H1 (cell line): ENCODE measurements at places on chromosomes 11 and 22.
A peak's percentile ranks its signal among the peaks of the same experiment; 100 is the strongest.

DNA sequence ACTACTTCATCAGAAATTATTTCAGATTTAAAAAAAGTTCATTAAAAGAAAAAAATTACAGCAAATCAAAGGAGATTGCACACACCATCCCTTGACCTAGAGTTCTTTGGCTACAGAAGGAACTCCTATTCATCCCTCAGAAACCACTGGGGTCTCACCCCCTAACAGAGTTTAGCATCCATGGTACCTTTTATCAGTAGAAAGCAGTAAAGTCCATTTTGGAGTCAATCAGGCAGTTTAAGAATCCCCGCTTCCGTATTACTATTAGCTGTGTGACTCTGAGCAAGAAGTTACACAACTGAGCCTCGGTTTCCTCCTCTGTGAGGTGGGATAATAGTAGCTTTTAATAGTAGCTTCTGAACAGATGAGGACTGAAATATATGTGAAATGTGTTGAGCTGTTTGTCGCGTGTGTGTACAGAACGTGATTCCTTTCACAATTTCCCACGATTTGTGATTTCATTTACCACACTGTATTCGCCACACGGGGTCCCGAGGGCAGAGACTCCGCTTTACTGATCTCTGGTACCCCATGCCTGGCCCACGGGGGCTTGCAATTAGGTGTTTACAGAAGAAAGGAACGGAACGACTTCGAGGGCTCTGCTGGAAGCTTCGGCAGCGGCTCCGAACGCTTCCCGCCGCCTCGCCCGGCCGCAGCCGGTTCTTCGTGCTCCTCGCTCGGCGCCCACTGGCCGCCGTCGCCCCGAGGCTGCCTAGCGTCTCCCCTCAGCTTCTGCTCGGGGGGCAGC, 72.5 kb upstream of the ZBED5 start:
- DNase-seq: no peak
- H3K27ac ChIP-seq: no peak overlapping the region
- peaks cover 9% of the 10 kb centered on the region; the same call in 1 of the 2 replicates for H3K27me3 ChIP-seq
- H3K4me1 ChIP-seq: peaks cover 14% of the 10 kb centered on the region; the same call in 1 of the 2 replicates
- H3K36me3 ChIP-seq: no peaks in the 10 kb centered on the region

DNA sequence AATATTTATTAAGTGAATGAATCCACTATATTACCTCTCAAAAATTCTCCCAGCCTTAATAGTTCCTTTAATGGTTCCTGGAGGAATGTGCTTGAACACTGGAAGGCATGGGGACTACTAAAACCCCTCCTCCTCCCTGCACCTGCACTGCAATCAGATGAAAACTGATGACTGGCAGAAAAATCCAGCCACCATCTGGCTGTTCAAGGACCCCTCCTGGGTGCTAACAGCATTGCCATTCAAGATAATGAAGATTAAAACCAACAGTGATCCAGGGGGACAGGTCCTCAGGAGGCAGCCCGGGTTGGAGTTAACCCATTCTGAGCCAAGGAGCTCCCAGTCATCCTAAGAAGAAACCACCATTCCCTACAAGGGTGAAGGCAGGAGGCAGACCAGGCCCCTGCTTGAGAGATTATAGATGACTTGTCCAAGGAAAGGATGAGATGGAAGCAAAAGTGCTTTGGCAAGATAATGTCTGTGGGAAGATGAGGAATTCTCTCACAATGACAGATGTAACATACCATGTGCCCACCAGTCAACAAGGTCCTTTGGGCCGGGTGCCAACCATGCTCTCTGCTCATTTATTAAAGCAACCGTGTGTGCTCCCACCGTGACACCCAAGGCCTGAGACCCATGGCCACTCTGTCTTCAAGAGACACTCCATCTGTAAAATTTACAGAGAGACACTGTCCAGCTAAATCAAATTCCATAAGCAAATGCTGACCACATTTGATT, 90.6 kb downstream of the LARGE1 start:
- H3K4me3 ChIP-seq: no peak overlapping the region
- no peak overlapping the region for H3K27ac ChIP-seq
- H3K27me3 ChIP-seq: no peaks in the 10 kb centered on the region
- DNase-seq: no peak

DNA sequence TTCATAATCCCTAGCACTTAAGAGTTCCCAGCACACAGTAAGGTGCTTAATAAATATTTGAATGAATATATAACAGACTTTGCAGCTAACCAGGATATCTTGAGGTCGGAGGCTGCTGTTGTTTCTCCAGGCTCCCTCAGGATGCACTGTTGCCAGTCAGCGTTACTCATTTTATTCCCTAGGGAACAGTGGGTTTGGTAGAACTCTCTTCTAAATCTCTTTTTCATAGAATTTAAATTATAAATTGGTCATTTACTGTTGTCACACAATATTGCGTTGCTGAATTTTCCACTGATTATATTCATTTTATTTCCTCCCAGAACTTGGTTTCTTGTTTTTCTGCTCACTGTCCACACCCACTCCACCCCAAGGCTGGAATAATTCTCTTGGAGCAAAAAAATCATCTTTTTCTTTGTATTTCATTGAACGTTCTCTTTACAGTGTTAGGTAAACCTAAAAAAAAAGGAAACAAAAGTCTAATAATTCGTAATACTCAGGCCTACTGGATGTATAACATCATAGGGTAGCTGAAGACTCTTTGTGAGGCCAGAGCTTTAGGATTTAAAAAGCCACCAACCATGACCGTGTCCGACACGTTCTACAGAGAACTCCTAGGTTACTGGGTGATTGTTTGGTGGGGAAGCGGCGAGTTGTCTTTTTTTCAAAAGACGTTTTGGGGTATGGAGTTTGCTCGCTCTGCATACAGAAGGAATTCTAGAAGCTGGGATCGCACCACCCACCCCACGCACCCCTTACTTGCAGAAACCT, 766 bp upstream of the CAPRIN1 start:
- no peaks in the 10 kb centered on the region for H3K27me3 ChIP-seq
- H3K27ac ChIP-seq: no peak overlapping the region
- H3K4me3 ChIP-seq: peak overlapping the region; percentile 80
- no peaks in the 10 kb centered on the region for H3K36me3 ChIP-seq

DNA sequence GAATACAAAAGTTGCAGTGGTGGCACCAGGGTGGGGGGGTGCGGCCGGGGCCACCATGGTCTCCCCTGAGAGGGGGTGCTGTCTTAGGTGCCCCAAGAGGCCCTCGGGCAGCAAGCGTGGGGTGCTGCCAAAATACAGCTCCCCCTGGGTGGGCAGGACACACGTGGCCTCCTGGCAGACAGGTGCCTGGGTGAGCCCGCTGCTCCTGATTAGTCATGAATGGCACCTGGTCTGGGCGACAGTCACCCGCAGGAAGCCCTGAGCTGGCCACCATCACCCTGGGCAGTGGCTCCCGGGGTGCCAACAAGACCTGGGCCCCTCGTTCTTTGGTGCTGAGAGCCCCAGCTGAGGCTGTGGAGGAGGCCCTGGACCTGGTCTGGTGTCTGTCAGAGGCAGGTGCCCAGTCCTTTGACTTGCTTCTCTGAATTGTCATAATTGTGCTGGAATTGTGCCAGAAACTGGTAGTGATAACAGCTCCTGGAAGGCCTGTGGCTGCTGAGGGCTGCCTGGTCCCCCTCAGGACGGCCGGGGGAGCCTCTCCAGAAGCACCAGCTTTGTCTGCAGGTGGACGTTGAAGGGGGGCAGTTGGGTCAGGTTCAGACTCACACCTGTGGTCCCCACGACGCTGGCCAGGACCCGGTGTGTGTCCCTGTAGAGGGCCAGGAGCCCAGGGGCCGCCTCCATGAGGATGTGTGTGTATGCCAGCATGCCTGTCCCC, 14.8 kb downstream of the ALG12 start:
- no peaks in the 10 kb centered on the region for H3K4me1 ChIP-seq
- DNase-seq: no peak
- H3K4me3 ChIP-seq: no peak overlapping the region
- peaks cover 17% of the 10 kb centered on the region; the same call in 1 of the 2 replicates for H3K36me3 ChIP-seq
- no peak overlapping the region for H3K27ac ChIP-seq
- no peaks in the 10 kb centered on the region for H3K27me3 ChIP-seq

GRCh38 chr11:15038963-15039362, 34.4 kb upstream of the CALCB start:
- no peak overlapping the region for H3K27ac ChIP-seq
- no peaks in the 10 kb centered on the region for H3K27me3 ChIP-seq
- no peaks in the 10 kb centered on the region for H3K36me3 ChIP-seq

GRCh38 chr11:117090111-117090706, 8.0 kb downstream of the SIK3 start:
- no peak overlapping the region for H3K4me3 ChIP-seq
- no peak overlapping the region for H3K27ac ChIP-seq
- H3K27me3 ChIP-seq: no peaks in the 10 kb centered on the region

DNA sequence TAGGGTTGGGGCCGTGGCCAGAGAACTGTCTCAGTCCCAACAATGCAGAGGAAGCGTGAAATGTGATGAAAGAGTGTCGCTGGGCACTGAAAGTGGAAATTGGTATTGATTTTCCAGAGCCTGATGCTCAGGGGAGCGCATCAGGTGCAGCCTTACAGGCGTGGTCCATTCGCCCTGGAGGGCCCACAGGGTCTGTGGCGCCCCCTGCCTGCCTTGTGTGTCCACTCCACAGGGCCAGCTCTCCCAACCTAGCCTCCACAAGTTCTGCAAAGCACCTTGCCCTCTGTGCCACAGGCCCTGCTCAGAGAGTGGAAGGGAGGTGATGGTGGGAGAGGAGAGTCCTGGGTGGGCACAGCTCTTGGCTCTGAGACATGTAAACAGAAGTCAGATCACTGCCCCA, 54.9 kb upstream of the LMO1 start:
- no peaks in the 10 kb centered on the region for H3K36me3 ChIP-seq
- no peak for DNase-seq
- no peak overlapping the region for H3K27ac ChIP-seq
- H3K27me3 ChIP-seq: no peaks in the 10 kb centered on the region
- no peak overlapping the region for H3K4me3 ChIP-seq

GRCh38 chr11:128916681-128917080, 25.5 kb downstream of the KCNJ5 start:
- no peaks in the 10 kb centered on the region for H3K4me1 ChIP-seq
- no peaks in the 10 kb centered on the region for H3K36me3 ChIP-seq
- DNase-seq: no peak
- H3K27me3 ChIP-seq: 0 out of 2 replicates have a peak, but pooled peaks cover 2% of the 10 kb centered on the region
- H3K4me3 ChIP-seq: no peak overlapping the region
- H3K27ac ChIP-seq: no peak overlapping the region

GRCh38 chr11:94058630-94059029, 37.5 kb downstream of the HEPHL1 start:
- H3K27ac ChIP-seq: no peak overlapping the region
- no peaks in the 10 kb centered on the region for H3K36me3 ChIP-seq
- no peak overlapping the region for H3K4me3 ChIP-seq
- DNase-seq: no peak
- H3K4me1 ChIP-seq: no peaks in the 10 kb centered on the region
- no peaks in the 10 kb centered on the region for H3K27me3 ChIP-seq

DNA sequence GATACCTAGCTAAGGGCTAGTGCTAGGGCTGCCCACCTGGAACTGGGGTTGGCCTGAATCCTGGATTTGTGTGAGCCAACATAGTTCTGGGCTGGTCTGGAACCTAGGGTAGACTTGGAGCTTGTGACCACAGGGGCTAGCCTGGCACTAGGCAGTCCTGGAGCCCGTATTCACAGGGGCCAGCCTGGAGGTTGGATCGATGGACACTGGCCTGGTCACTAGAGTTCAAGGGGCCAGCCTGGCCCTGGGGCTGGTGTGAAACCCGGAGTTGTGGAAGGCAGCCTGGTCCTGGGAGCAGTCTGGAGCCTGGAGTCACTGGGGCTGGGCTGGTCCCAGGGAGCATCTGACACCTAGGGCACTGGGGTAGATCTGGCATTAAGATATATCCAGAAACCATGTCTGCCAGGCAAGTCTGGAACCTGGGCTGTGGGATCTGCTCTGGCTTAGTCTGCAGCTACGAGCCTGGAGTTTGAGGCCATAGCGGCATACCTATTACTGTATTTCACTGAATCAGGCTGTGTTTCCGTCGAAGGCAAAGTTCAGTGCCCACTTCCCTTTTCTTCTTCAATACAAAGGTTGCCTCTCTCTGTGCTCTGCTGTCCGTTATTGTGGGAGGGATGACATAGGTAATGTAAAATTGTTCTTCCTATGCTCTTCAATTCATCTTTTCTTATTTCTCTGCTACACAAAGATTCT, 9.1 kb upstream of the GLYATL1B start:
- no peaks in the 10 kb centered on the region for H3K27me3 ChIP-seq
- H3K4me1 ChIP-seq: no peaks in the 10 kb centered on the region
- no peak for DNase-seq
- H3K36me3 ChIP-seq: no peaks in the 10 kb centered on the region

DNA sequence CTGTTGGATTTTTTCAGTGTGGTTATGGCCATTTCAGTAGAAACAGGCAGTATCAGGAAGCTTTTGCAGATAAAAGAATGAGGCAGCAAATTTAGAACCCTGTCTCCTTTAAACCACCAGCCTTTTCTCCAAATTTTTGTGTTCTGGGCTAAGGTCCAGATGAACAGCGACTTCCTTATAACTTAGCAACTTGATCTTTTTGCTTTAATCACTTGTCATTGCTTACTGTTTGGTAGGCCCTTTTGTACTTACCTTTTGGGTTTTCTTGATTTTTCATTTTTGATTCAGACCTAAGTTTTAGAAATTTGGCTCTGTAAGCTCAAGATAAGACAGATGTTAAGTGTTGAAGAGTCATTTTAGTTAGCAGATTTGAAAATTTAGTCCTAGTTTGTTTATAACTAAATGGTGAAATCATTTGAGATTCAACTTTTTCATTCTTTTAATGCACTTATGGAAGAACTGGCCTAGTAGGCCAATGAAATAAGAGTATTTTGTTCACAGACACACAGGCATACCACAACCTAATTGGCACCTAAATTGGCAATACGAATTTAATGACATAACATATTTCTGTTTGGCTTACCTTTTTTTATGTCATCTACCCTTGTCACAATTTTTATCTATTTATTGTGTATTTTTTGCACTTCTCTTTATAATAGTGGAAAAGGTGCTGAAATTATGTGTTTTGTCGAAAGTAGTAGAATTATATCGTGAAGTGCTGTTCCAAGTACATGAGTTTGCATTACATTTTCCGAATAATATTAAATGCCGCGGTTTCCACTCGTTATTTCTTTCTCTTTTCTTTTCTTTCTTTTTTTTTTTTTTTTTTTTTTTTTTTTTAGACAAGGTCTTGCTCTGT, 2.1 kb downstream of the RTN3 start:
- H3K27me3 ChIP-seq: no peaks in the 10 kb centered on the region
- no peak for DNase-seq
- no peaks in the 10 kb centered on the region; the same call in 1 of the 2 replicates for H3K4me1 ChIP-seq
- no peaks in the 10 kb centered on the region for H3K36me3 ChIP-seq

DNA sequence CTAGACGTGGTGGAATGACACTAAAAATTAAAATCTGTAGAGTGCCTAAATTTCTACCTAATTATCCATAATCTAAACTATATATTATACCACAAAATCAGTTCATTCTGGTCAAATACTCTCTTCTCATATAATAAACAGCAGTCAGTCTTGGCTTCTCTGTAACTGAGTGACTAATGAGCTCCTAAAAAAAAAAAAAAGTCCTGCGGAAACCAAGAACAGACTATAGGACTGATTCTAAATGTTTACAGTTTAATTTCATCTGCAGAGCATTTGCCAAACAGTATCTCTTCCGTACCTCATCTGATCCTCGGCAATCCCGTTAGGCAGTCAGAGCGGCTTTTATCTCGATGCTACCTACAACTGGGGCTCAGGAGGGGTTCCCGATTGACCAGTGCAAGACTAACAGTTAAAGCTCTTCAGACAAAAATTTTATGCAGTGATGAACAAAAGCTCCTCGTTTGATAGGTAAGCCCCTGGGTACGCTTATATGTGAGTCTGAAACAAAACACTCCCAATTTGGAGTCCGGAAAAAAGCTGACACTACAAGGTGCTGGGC, 686 bp downstream of the KIF18A start:
- no peaks in the 10 kb centered on the region for H3K36me3 ChIP-seq
- H3K4me1 ChIP-seq: 0 out of 2 replicates have a peak, but pooled peaks cover 1% of the 10 kb centered on the region
- peak overlapping the region; percentile 80 for H3K27ac ChIP-seq
- DNase-seq: no peak
- H3K4me3 ChIP-seq: peak overlapping the region; percentile 77

GRCh38 chr22:24466716-24467328, 28.3 kb upstream of the UPB1 start:
- peaks cover 4% of the 10 kb centered on the region for H3K4me1 ChIP-seq
- H3K36me3 ChIP-seq: no peaks in the 10 kb centered on the region
- no peak overlapping the region for H3K4me3 ChIP-seq
- H3K27me3 ChIP-seq: no peaks in the 10 kb centered on the region
